Fibroblast of skin of left biceps (primary cell): ENCODE measurements at places on chromosomes 2 and 18.
A peak's percentile ranks its signal among the peaks of the same experiment; 100 is the strongest.

DNA sequence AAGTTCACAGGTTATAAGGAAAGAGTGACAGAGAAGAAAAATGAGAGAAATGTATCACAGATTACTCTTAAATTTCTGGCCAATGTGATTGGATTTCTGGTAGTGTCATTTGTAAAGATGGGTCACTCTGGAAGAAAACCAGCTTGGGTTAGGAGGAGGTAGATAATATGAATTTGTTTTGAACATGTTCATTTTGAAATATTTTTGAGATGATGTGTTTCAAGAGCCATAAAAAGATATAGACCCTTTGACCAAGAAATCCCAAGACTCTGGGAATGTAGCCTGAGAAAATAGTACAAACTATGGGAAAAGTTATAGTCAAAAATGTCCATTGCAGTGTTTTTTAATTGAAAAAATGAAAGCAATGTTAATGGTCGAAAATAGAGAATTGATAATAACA is 70.7 kb downstream of the CALCRL start:
- DNase-seq: no peak

DNA sequence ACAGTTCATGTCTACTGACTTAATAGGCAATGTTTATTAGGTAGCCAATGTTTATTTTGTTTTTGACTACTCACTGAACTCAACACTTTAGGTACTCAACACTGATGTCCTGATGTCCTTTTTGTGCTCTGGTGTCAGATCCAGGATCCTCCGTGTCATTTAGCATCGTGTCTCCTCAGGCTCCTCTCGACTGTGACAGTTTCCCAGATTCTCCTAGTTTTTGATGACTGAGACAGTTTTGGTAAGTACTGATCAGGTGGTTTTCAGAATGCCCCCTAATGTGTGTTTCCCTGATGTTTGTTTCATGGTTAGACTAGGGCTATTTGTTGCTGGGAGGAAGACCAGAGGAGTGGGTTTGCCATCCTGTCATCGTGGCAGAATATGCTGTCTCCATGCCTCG is 719.7 kb upstream of the SOX11 start:
- DNase-seq: no peak

DNA sequence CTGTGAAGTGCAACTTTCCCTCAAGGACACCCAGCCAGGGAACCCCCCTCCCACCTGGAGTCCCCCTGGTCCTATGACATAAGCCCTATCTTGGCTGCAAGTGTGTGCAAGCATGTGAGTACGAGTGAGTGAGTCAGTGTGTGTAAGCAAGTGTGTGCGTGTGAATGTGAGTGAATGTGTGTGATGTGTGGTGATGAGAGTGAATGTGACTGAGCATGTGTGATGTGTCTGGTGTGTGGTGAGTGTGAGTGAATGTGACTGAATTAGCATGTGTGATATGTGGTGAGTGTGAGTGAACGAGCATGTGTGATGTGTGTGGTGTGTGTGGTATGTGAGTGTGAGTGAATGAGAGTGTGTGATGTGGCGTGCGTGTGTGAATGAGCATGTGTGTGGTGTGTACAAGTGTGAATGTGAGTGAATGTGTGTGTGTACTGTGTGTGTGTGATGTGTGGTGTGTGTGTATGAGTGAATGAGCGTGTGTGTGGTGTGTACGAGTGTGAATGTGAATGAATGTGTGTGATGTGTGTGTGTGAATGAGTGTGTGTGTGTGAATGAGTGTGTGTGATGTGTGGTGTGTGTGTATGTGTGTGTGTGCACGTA is 68.8 kb upstream of the SMAD7 start:
- no peak for DNase-seq

DNA sequence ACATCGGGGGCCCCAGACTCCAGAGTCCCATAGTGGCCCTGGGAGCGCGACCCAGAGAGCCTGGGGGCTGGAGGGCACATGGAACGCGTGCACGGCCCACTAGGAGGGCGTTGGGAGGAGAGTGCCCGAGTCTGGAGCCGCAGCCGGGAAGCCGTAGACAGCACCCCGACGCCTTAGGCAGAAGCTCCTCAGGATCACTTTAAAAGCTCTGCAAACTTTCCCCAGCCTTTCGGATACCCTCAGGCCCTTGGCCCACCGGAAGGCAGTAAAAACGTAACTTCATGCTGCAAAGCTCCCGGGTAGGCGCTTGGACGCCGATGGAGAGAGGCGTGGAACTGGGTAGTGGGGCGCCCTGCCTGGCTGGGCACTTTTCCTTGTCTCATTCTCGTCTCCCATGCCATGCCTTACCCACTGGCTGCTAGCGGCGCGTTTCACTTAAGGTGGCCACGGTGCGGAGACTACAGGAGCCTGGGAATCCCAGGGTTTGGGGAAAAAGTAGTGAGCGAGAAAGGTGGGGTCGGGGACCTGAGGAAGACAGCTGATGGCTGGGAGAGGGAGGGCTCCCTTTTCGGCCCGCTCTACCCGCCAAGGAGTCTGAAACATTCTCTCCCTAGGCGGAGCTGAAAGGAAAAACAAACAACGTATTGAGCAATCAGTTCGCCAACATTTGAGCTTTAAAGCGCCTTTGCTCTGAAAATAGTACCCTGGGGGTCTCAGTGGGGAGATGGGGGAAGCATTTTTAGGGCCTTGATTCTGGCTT is 141.8 kb downstream of the MEIS1 start:
- DNase-seq: no peak

DNA sequence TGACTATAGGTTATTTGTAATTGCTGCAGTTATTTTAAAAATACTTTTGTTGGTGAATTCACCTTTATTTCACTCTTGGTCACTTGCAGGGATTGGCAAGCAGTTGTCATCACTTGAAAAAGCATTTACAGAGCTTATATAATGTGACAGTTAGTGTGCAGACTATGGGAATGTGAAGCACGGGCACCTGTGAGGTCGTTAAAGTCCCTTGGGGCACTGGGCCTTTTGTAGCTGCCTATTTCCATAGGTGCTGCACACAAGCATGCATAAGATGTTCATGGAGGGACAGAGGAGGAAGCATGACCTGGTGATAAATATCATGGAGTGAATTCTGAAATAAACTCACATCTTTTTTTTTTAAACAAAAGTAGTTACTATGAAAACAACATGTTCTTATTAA is 124.6 kb downstream of the ATP9B start:
- DNase-seq: no peak

- no peak for DNase-seq
Measured at GRCh38 chr2:235588750-235589149, 94.9 kb downstream of the AGAP1 start.

- DNase-seq: no peak
Measured at GRCh38 chr2:78532762-78533379, 492.6 kb upstream of the REG3G start.

DNA sequence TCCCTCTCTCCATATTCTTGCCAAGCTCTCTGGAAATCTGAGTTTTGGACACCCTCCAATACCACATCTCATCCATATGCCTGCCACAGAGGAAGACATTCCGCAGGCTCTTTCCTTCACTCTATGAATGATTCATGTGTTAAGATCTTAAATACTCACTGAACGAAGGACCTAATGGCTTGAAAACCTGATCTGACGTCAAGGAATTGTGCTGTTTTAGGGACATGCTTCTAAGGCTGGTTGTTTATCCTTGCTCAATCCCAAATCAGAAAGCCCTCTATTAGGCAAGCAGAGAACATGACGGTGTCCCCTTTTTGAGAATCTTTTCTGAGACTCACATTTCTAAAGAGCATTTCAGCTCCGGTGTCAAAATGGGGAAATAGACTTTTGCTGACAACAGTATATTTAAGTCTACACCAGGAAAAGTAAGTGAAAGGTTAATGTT is 83.7 kb upstream of the GALNT5 start:
- peak; percentile 97 for DNase-seq

DNA sequence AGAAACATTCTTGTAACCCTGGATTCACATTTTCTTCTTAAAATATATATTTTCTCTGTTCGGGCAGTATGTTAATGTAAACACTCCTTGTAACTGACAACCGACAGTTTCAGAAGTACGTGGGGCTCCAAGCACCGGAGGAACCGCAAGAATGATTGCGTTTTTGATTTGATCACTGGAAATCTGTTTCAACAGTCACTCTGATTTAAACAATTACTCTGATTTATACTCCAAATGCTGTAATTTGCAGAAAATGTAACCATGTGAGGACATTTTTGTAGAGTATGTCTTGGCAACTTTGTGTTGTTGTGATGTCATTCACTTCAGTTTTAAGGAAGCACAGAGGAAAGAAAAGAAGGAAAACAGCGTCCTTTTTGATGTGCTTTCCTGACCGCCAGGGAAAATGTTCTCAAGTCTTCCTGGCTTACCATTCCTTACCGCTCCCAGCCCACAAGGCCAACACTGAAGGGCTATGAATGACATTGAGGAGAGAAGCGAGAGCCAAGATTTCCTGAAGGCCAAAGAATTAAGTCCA is 77.7 kb downstream of the APOB start:
- DNase-seq: peak; percentile 8
